ENCODE measurements at places on chromosomes 12 and 14. TPM values are rescaled to one million over a fixed set of nuclear protein-coding genes. Genes with fewer than 3 reads are reported as not detected.

Gene CTDSP2
- 54.1 TPM for total RNA-seq

Gene BEGAIN
- total RNA-seq: 0.91 TPM

Gene ACSS3
- total RNA-seq: 0.30 TPM

Gene KRT79
- not detected for total RNA-seq

Gene MRPS35
- total RNA-seq: 56.1 TPM

Gene AMDHD1
- not detected for total RNA-seq

Gene LMO3
- total RNA-seq: not detected

Gene NPFF
- total RNA-seq: not detected

Gene P2RX2
- total RNA-seq: not detected

Gene CD27
- not detected for total RNA-seq

Gene KCNH3
- total RNA-seq: 0.32 TPM

Gene CCT2
- 380 TPM for total RNA-seq

Gene TCP11L2
- total RNA-seq: 22.2 TPM

Gene RNASE7
- total RNA-seq: not detected

Gene R3HDM2
- 5.3 TPM for total RNA-seq

Gene GPRC5D
- not detected for total RNA-seq

Gene GPR135
- total RNA-seq: 0.61 TPM

Gene VASH1
- 76.0 TPM for total RNA-seq

Gene PTGES3
- total RNA-seq: 86.4 TPM

Gene CDKN3
- total RNA-seq: 58.5 TPM

Gene ITGA7
- total RNA-seq: 1.7 TPM

Gene KLRF1
- total RNA-seq: 0.30 TPM

Gene LMNTD1
- not detected for total RNA-seq

Gene HOXC13
- not detected for total RNA-seq

Gene GPR132
- total RNA-seq: not detected

Gene KRT75
- total RNA-seq: 2.6 TPM

Gene C12orf50
- not detected for total RNA-seq

Measured in epithelial cell of umbilical artery (primary cell).